Caki2 (cell line): ENCODE measurements at places on chromosomes 16 and 17.

- DNase-seq = peak; percentile 14
Measured at GRCh38 chr16:58684001-58684353, 593 bp downstream of the SLC38A7 start.

- no peak for DNase-seq
Measured at GRCh38 chr17:35295686-35296085, 52.8 kb downstream of the SLFN5 start.

- DNase-seq = no peak
Measured at GRCh38 chr16:28591355-28591754, 5.5 kb downstream of the SULT1A2 start.

DNA sequence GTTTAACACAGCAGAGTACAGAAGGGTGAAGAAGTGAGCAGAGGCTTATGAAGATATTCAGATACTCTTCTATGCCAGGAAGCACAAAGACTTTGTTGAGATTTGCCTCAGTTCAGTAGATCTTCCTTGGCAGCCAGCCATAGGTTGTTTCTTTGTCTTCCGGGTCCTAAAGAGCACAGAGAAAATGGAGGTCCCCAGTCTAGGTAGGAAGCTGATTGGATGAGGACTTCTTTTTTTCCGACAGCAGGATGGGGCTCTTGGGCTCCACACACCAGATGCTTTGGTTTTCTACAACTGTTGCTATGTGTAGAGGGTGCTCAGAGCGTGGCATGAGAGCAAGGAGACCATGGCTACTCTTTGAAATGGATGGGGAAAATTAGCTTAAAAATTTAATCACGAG lies 8.3 kb upstream of the CDC6 start:
- DNase-seq = no peak

DNA sequence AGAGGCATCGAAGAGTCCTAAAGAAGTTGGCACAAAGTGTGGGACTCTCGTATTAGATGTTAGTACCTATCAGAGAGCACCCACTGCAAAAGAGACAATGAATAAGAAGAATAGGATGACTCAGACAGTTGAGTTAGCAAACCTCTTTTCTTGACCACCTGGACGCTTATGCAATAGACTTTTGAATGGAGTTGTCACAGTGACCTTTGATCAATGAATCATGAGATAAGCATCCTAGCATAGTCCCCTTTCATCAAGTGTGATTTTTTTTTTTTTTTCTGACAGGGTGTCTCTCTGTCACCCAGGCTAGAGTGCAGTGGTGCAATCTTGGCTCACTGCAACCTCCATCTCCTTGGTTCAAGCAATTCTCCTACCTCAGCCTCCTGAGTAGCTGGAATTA lies 1417.9 kb upstream of the GOT2 start:
- DNase-seq = peak; percentile 0

GRCh38 chr16:31177136-31177535 lies 2.8 kb upstream of the FUS start:
- peak; percentile 61 for DNase-seq

GRCh38 chr17:66413559-66414520 lies 111.4 kb downstream of the PRKCA start:
- no peak for DNase-seq

GRCh38 chr16:11964761-11965551 lies at the start of gene TNFRSF17:
TSS of gene TNFRSF17 (plus strand) at chr16:11965210. CDS start at chr16:11965325, 115 bp downstream.
- DNase-seq = no peak

GRCh38 chr16:76696876-76697275 lies 419.7 kb downstream of the CNTNAP4 start:
- no peak for DNase-seq

DNA sequence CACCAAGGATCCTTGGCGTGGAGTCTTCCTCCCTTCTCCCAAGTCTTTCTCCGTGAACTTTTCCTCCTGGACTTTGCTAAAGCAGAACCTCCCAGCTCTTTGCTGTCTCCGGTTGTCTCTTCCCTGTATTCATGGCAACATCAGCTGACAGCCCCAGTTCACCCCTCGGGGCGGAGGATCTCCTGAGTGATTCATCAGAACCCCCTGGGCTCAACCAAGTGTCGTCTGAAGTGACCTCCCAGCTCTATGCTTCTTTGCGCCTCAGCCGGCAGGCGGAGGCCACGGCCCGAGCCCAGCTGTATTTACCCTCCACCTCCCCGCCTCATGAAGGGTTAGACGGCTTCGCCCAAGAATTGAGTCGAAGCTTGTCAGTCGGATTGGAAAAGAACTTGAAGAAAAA lies 943 bp downstream of the CNTROB start:
- DNase-seq = peak; percentile 38

- DNase-seq = no peak
Measured at GRCh38 chr17:72182371-72182873, 61.6 kb downstream of the SOX9 start.

- no peak for DNase-seq
Measured at GRCh38 chr16:1173788-1174451, 21.0 kb downstream of the CACNA1H start.

DNA sequence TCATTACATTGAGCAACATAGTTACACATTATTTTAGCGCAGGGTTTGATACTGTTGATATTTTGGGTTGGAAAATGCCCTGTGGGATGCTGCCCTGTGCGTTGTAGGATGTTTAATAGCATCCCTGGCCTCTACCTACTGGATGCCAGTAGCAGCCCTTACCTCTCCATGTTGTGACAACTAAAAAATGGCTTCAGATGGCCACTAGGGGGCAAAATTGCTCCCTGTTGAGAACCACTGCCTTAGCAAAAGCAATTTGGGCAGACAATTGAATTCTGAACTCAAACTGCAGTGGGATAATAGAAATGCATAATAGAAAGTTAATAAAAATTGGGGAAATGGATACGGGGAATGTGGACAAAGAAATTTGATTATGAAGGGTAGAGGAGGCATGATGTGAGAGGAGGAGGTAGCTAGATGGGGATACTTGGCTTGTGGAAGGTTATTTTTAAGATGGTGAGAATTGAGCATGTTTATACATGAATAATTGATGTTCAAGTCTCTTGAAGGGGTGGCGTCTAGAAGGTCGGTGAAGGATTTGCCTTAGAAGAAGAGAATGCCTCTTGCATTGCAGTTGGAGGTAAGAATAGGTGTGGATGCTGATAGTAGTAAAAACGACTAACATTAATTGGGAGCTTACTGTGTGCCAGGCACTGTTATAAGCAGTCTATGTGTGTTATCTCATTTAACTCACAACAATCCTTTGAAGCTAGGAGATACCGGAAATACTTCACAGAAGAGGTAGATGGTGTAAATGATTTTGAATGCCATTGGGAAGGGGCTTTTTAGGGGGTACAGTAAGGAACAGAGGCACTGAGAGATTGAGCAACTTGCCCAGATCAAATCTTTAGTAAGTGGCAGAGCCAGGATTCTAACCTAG lies 19.0 kb downstream of the HEATR9 start:
- DNase-seq = peak; percentile 50

- no peak for DNase-seq
Measured at GRCh38 chr17:64236827-64237403, 26.1 kb downstream of the TEX2 start.

GRCh38 chr17:28615260-28615940 lies 1.4 kb upstream of the RSKR start:
- DNase-seq = no peak

DNA sequence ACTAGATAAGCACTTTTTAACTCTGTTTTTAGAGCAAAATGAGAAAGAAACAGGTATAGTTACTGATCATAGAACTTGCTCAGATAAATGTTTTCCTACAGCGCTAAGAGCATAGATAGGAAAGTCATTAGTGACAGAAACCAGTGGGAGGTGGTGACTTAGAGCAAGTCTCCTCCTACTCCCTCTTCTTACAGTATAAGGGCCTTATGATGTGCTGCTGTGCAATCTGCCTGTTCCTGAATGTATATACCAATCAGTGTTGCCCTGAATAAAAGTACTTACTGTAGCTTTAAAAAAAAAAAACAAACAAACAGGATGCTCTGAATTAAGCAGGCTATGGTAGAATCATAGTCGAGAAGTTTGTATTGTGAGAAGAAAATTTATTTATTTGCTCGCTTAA lies 23.3 kb upstream of the RASL10B start:
- no peak for DNase-seq

- DNase-seq = no peak
Measured at GRCh38 chr16:68227183-68227793, 8.6 kb downstream of the ESRP2 start.

GRCh38 chr17:57636274-57636673 lies 108.8 kb downstream of the CCDC182 start:
- no peak for DNase-seq

GRCh38 chr17:68125111-68125870 lies 89.8 kb downstream of the KPNA2 start:
- no peak for DNase-seq

DNA sequence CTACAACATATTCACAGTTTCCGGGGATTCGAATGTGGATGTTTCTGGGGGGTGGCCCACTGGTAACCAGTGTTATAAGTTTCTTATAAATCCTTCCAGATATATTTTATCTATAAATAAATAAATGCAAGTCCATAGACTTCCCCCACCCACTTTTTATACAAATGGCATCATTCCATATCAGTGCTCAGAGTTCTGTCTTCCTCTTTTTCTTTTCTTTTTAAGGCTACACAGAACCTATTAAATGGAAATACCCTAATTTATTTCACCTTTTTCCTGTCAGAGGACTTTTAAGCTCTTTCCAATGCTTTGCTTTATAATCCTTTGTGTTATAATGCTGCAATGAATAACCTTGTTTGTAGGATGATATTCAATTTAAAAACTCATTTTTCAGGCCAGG lies 3.8 kb downstream of the LGALS9 start:
- no peak for DNase-seq

- DNase-seq = no peak
Measured at GRCh38 chr16:22291020-22291419, 6.2 kb upstream of the POLR3E start.
